Prostate gland (tissue), 2 donors: ENCODE measurements at places on chromosomes 6 and 20. TPM values are rescaled to one million over a fixed set of nuclear protein-coding genes. Genes with fewer than 3 reads are reported as not detected.

BPIFB1 gene
- 2.1 TPM for total RNA-seq

VGLL2 gene
- not detected for total RNA-seq

GPX5 gene
- not detected for total RNA-seq

CST2 gene
- not detected for total RNA-seq

SUMO4 gene
- total RNA-seq, result 2.4 TPM

IMPG1 gene
- total RNA-seq, result not detected

NMBR gene
- total RNA-seq, result not detected

PNPLA1 gene
- total RNA-seq, result not detected

CST5 gene
- total RNA-seq, result not detected

BPI gene
- 0.41 TPM for total RNA-seq

EPHA7 gene
- 8.7 TPM for total RNA-seq

HUS1B gene
- total RNA-seq, result 0.36 TPM

OPRL1 gene
- 1.5 TPM for total RNA-seq

ACTL10 gene
- 8.5 TPM for total RNA-seq

EFCAB8 gene
- 0.87 TPM for total RNA-seq

LGSN gene
- not detected for total RNA-seq

GFOD1 gene
- 12.2 TPM for total RNA-seq

TPMT gene
- total RNA-seq, result 21.4 TPM

STMND1 gene
- 15.6 TPM for total RNA-seq

VSTM2L gene
- 31.3 TPM for total RNA-seq

RBPJL gene
- total RNA-seq, result not detected

PAK5 gene
- total RNA-seq, result 1.4 TPM

GABRR1 gene
- 0.97 TPM for total RNA-seq

RAET1L gene
- not detected for total RNA-seq
